ENCODE measurements at places on chromosomes 5 and 9. TPM values are rescaled to one million over a fixed set of nuclear protein-coding genes. Genes with fewer than 3 reads are reported as not detected.

- no peak overlapping the region for H3K4me3 ChIP-seq
- H3K27ac ChIP-seq: no peak overlapping the region
- peaks cover 3% of the 10 kb centered on the region for H3K36me3 ChIP-seq
- H3K27me3 ChIP-seq: no peaks in the 10 kb centered on the region
- DNase-seq: no peak
- H3K4me1 ChIP-seq: peaks cover 7% of the 10 kb centered on the region
Measured at GRCh38 chr5:40124367-40124766, 555.3 kb upstream of the PTGER4 start.

Gene DDX46
- 73.6 TPM for total RNA-seq

- no peaks in the 10 kb centered on the region for H3K27me3 ChIP-seq
- no peaks in the 10 kb centered on the region for H3K4me1 ChIP-seq
- H3K36me3 ChIP-seq: no peaks in the 10 kb centered on the region
- H3K4me3 ChIP-seq: no peak overlapping the region
Measured at GRCh38 chr5:149878371-149878770, 66.2 kb downstream of the PDE6A start.

Gene NTNG2
- total RNA-seq: 5.4 TPM

Gene PTGES
- total RNA-seq: not detected

Gene CETN3
- total RNA-seq: 25.0 TPM

Gene SMC2
- total RNA-seq: 94.8 TPM

DNA sequence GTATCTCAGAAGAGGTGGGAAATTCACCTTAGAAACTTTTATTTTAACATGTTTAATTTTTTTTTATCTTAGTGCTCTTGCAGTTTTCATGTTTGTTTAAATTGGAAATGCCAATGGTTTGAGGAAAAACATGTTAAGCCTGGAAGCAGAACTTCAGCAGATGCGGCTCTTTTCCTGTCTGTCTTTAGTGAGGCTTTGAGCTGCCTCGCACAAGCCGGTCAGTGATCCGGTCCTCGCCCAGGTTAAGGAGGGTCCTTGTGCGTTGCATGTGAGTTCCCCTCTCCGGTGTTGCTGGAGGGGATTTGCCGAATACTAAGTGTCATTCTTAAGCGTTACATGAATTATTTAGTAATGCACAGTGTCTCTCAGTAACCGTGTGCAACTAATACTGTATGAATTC, 9.4 kb upstream of the PLEKHG4B start:
- H3K4me3 ChIP-seq: no peak overlapping the region
- no peak for DNase-seq
- H3K27ac ChIP-seq: no peak overlapping the region
- no peaks in the 10 kb centered on the region for H3K36me3 ChIP-seq
- H3K27me3 ChIP-seq: peaks cover 8% of the 10 kb centered on the region

All from activated CD4-positive, alpha-beta T cell treated with anti-CD3 and anti-CD28 coated beads, Interleukin-2, amount 10 ng/mL, durations not matched to agents 7 days and 5 days (primary cell).